Frontal cortex (tissue), 4 donors: ENCODE measurements at places on chromosomes 1 and 21.

DNA sequence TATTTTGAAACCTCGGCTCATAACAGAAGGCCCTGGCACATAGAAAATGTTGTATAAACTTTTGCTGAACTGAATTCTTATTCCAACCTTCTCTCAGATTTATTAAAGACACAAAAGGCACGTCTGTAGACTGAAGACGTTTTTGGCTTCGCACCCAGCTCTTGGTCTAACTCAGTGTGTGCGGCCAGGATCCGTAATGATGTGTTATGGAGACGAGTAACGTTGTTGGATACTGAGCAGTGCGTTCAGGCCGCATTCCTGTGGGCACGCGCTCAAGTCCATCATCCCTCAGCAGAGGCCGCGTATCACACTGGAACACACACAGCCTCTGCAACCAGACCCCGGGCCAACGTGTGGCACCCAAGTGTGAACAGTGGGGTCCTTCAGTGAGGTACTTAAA, 154.8 kb upstream of the RAB4A start:
- no peak for DNase-seq

- DNase-seq = peak; percentile 80
Measured at GRCh38 chr1:156889802-156890580, 3.5 kb upstream of the PEAR1 start.

DNA sequence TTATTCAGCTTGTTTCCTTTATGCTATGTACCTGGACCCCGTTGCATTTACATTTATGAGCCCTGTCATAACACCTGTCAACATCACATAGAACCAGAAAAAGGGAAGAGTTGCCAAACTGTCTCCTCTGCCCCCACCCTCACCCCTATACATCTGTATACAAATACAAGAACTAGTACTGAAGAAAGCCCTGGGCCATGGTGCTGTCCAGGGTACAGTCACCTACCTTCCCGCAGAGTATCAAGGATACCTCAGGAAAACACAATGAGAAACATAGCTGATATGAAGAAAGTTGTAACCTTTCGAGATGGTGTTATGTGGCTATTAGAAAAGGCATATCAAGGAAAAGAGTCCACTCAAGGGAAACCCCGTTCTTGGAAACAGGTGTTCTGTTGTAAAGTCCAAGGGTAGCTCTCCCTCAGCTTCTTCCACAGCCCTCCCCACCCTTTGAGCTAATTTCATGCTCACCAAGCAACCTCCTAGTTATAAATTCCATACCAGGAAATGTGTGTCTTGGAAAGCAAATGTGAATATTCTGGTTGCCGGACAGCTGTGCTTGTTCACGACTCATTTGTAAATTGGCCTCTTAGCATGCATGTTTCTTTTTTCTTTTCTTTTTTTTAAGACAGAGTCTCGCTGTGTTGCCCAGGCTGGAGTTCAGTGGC, 16.7 kb upstream of the AVPR1B start:
- no peak for DNase-seq

- no peak for DNase-seq
Measured at GRCh38 chr21:33963848-33964555, 48.4 kb upstream of the ATP5PO start.

GRCh38 chr1:6348511-6349191, 44.9 kb downstream of the ACOT7 start:
- DNase-seq = no peak

GRCh38 chr1:245933431-245934045, 573.5 kb downstream of the SMYD3 start:
- no peak for DNase-seq

DNA sequence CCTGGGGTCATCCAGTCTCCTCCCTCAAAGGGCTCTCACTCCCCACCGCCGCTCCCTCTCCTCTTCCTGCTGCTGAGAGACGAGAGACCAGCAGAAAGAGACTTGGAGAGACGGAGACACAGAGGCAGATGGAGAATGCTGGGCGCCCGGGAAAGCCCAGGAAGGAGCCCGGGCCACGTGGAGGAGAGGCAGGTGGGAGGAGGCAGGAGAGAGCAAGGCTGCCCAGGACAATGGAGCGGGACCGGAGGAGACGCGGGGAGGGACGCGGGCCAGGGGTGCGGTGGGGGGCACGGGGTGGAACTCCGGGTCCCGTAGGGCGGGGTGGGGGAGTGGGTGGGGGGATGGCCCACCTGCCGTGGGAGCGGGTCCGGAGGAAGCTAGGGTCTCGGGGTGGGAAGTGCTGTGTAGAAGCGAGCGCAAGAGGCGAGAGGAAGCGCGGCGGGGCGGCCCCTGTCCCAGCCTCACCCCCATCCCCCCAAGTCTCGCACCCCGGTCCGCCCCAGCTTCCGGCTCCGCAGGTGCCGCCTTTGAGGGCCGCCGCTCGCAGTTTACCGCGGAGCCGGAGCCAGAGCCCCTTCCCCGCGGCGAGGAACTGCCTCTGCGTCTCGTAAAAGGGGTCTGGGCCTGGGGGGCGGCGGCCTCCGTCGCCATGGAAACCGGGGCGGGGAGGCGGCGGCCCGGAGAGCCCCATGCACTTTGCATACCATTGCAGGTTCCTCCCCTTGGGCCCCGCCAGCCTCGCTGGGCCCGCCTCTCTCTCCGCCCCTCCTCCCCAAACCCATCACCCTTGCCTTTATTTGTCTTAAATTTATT, 11.7 kb upstream of the EPHA2 start:
- DNase-seq = no peak

DNA sequence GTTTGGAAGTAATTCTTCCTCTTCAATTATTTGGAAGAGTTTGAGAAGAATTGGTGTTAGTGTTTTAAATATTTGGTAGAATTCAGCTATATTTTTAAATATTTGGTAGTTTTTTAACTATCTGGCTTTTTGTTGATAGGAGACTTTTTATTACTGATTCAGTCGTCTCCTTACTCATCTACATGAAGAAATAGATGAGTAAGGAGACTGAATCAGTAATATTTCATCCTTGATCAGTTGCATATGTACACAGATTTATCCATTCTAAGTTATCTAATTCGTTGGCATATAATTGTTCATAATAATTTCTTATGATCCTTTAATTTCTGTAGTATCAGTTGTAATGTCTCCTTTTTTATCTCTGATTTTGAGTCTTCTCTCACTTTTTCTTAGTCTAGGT, 224.1 kb downstream of the GPR52 start:
- no peak for DNase-seq

GRCh38 chr21:27769763-27770162, 802.9 kb upstream of the ADAMTS5 start:
- DNase-seq = no peak

GRCh38 chr1:235918465-235918864, 51.8 kb upstream of the LYST start:
- DNase-seq = no peak

GRCh38 chr1:39681999-39682398, 9.2 kb downstream of the HPCAL4 start:
- no peak for DNase-seq

DNA sequence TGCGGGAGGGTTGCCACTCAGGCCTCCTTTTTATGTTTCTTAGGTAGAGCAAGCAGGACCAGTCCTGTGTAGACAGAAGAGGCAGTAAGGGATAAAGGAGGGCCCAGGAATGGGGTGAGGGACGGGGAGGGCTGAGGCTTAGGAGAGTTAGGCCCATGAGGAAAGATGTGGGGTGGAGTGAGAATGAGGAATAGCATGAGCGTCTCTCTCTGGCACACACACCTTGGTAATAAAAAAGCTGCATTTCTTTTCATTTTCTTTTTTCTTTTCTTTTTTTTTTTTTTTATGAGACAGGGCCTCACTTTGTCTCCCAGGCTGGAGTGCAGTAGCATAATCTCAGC, 7.6 kb upstream of the HSPG2 start:
- no peak for DNase-seq

GRCh38 chr1:10767282-10767681, 29.2 kb downstream of the CASZ1 start:
- no peak for DNase-seq

DNA sequence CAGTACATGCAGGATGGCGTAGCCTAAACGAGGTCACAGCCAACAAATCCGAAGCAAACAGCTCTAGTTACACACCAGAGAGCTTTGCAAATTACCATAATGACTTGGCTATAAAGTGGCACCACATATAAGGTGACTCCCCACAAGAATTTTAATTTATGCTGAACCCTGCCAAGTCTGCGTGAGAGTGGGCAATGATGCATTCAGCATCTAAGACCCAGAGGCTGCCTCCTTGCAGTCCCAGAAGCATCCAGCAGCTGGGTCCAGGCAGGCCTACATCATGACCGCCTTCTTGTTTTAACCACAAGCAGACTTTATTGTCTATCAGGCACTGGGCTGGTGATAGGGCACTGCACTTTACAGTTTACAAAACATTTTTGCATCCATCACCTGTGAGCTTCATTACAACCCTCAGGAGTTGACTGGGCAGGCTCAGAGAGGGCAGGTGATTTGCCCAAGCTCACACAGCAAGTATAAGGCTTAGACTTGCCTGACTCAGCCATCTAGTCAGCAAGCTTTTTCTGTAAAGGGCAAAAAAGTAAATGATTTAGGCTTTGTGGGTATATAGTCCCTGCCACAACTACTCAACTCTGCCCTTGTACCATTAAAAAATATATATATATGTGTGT, 134.6 kb downstream of the GLIS1 start:
- no peak for DNase-seq

GRCh38 chr1:12460911-12461621, 156.9 kb downstream of the DHRS3 start:
- peak; percentile 16 for DNase-seq

GRCh38 chr1:70902211-70902610, 145.4 kb downstream of the PTGER3 start:
- no peak for DNase-seq
